Right renal cortex interstitium (tissue), 3 donors: ENCODE measurements at places on chromosomes 1 and 21.

DNA sequence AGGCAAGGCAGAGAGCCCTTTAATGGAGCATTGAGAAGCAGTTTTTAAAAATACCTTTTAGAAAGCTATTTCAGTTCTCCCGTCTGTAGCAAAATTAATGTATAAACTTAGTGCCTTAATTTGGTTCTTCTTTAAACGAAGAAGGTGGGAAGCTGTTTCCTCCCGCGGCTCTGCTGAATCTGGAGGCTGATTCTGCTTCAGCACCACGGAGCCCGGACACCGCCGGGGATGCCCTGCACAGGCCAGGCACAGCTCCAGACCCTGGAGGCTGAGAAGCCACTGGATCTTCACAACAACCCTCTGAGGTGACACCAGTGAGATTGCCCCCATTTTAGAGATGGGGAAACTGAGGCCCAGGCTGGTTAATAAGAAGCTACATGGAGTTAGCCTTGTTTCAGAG is 175.8 kb upstream of the VAMP3 start:
- DNase-seq, result no peak

DNA sequence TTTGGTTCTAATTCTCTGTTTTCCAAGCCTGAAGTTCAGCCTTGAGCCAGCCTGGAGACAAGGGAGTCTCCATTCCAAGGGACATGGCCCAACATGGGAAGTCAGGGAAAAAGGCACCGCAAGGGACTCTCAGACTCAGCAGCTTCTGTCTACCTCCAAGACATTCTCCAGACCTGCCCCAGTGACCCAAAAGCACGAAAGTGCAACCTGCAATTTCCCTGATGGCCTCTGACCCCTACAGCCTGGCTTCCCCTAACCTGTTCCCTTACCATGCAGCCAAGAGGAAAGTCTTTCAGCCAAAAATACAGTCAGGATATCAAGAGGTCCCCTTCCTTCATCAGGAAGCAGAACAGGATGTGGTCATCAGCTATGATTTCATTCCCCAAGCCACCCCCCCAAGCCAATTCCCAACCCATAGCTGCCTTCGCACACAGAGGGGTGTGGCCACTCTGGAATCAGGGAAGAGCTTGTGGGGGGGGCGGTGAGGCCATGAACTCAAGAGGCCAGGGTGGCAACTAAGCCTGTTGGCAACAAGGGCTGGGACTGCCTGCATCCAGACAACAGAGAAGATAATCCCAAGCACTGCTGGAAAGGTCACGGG is 59.2 kb downstream of the TIAM1 start:
- no peak for DNase-seq

DNA sequence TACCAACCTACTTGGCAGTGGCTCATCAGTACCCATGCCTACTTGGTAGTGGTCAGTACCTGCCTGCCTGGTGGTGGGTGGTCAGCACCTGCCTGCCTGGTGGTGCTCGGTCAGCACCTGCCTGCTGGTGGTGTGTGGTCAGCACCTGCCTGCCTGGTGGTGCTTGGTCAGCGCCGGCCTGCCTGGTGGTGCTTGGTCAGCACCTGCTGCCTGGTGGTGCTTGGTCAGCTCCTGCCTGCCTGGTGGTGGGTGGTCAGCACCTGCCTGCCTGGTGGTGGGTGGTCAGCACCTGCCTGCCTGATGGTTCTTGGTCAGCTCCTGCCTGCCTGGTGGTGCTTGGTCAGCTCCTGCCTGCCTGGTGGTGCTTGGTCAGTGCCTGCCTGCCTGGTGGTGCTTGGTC is 329.6 kb downstream of the RRAGC start:
- DNase-seq, result no peak

GRCh38 chr1:103788377-103788776 is 38.7 kb downstream of the AMY1C start:
- DNase-seq, result no peak

DNA sequence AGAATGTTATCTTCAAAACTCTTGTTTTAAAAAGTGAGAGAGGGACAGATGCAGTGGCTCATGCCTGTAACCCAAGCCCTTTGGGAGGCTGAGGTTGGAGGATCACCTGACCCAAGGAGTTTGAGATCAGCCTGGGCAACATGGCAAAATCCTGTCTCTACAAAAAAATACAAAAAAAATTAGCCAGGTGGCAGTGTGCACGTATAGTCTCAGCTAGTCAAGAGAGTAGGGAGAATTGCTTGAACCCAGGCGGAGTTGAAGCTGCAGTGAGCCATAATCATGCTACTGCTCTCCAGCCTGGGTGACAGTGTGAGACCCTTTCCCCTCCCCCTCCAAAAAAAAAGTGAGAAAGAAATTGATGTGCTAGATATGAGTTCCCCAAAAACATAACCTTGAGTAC is 131.0 kb downstream of the KCNT2 start:
- no peak for DNase-seq

GRCh38 chr1:41454406-41454805 is 30.1 kb downstream of the EDN2 start:
- DNase-seq, result no peak

GRCh38 chr1:31099293-31100032 is 33.9 kb upstream of the PUM1 start:
- no peak for DNase-seq

- no peak for DNase-seq
These were observed 49.6 kb downstream of the SLC9C2 start for GRCh38 chr1:173553312-173553711.

- no peak for DNase-seq
These were observed 72.1 kb downstream of the GPR52 start for GRCh38 chr1:174519844-174520243.

GRCh38 chr1:203129501-203130231 is 2.1 kb downstream of the ADORA1 start:
- DNase-seq, result no peak

- DNase-seq, result no peak
These were observed 296.1 kb downstream of the PDE4B start for GRCh38 chr1:66088787-66089186.

DNA sequence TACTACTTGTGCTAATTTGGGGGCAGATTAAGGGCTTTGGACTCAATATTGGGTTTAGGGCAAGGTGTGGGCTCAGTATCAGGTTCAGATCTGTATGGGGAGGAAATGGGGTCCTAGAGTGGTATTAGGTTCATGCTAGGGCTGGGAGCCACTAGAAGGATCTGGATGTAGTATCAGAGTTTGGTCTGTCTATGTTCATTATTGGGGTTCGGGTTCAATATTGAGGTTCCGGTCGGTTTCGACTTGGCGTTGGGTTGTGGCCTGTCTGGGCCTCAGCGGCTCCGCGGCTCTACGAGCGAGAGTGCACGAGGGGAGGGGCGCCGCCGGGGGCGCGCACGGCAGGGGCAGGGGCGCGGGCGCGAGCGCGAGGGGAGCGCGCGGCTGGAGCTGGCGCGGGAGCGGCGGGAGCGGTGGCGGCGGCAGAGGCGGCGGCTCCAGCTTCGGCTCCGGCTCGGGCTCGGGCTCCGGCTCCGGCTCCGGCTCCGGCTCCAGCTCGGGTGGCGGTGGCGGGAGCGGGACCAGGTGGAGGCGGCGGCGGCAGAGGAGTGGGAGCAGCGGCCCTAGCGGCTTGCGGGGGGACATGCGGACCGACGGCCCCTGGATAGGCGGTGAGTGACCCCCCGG is at the start of gene PTPRF:
Gene PTPRF (plus strand): TSS at position 401 of the 624 bp plus-strand sequence. CDS start 14,193 bp downstream, outside the sequence.
- no peak for DNase-seq

DNA sequence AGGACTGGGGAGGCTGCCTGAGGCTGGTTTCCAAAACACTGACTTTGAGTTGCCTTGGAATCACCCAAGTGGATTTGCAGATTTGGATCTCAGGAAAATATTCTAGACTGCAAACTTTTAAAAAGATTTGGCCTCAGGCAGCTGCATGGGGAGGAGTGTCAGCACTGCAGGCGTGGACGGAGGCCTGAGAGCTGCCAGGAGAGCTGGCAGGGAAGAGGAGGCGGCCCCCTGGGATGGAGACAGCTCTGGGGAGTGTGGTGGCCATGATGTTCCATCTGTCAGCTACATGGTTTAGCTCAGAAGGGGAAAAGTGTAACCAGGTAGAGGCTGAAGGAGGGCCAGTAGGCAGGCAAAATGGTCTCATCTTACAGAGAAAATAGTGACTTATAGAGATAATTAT is 72.1 kb downstream of the VPS26C start:
- DNase-seq, result no peak

- no peak for DNase-seq
These were observed 11.9 kb upstream of the IGFN1 start for GRCh38 chr1:201178718-201179117.

DNA sequence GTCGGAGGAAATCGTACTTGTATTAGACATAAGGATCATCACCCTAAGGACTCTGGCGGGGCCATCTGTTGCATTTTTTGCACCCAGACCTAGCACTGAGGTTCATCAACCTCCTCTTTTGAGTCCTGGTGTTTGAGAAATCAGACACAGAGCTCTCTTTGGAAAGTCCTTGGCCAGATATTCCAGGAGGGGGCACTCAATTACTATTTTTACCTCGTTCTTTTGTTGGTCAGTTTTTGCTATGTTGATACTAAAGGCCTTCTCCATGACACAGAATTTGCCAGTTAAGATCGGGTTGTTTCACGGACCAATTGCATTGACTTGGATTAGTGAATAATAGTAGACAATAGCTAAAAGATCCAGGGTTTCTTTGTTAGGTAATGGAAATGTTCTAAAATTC is 711.2 kb downstream of the KCNT2 start:
- no peak for DNase-seq

DNA sequence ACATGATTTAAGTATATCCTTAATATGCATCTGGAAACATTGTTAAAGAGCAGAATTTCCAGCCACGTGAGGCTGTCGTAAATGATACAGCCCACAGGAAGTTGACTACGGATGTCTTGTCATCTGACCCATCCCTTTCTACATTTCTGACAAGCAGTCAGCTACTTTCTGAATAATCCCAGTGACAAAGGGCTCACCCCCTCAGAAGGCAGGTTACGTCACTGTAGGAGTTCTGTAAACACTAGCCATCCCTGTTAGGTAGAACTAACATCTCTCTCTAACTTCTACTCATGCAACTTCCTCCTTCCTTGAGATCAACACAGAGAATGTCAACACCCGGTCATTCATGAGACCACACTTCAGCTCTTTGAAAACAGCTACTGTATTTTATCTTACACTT is 259.2 kb downstream of the GREM2 start:
- no peak for DNase-seq

GRCh38 chr1:14603645-14604044 is 5.2 kb downstream of the KAZN start:
- DNase-seq, result no peak

DNA sequence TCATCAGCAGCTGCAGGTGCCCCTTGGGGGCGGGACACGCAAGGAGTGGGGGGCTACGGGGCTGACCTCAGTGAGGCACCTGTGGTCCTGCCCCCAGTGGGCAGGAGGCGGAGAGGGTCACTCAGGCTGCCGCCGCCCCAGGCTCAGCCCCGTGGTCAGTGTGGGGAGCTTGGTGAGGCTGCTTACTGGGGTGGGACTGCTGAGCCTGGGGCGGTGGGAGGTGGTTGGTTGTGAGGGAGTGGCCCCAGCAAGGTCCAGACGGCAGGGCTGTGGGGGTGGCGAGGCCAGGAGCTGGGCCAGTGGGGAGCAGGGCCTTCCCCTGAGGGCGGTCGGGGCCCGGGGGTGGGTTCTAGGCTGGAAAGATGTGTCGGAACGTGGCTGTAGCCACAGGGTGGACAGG is 14.3 kb downstream of the PFKL start:
- no peak for DNase-seq

DNA sequence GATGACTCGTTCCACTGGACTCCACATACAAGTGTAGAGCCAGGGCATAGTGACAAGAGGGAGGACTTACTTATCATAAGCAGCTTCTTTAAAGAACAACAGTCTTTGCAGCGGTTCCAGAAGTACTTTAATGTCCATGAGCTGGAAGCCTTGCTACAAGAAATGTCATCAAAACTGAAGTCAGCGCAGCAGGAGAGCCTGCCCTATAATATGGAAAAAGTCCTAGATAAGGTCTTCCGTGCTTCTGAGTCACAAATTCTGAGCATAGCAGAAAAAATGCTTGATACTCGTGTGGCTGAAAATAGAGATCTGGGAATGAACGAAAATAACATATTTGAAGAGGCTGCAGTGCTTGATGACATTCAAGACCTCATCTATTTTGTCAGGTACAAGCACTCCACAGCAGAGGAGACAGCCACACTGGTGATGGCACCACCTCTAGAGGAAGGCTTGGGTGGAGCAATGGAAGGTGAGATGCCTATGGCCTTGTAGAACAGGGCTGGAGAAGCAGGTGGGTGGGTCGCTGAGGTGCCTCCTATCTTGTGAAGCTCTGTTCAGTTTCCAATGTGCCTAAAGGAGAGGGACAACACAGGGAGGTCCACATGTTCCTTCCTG is 12.1 kb downstream of the MIA3 start:
- DNase-seq, result no peak

GRCh38 chr1:186494832-186495271 is 33.9 kb upstream of the PDC start:
- DNase-seq, result no peak

DNA sequence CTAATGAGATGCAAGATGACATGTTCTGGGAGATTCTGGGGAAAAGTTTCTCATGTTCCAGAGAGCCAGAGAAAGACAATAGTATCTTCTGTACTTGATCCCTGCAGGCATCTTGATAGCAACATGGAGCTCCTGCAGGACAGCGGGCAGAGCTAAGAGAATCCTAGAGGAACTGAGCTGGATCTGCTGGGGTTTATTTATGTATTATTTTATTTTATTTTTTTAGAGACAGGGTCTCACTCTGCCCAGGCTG is 22.7 kb upstream of the SCAF4 start:
- DNase-seq, result no peak

GRCh38 chr1:112251766-112252506 is 144.1 kb upstream of the CTTNBP2NL start:
- DNase-seq, result no peak

DNA sequence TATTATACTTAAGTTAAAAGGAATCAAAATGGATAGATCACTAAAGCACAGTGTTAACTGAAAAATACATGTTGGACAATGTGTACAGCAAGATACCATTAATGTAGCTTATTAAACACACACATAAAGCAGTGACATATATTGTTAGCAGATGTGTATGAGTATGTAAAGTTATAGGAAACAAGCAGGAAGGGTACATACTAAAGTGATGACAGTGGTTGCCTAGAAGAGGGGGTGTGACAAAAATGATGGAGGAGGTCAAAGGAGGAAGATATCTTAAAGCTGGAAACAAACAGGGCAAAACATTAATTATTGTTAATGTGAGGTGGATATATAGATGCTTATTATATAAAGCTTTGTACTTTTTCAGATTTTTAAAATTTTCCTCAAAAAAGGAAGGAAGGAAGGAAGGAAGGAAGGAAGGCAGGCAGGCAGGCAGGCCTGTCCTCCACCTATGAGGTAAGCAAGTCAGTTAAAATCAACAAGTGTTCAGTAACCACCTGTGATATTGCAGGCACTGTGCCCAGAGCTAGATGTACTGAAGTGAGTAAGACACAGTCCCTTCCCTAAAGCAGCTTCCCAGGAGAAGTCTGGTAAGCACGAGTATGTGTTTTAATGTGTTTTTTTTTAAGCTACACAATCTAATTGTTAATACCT is 252.9 kb upstream of the NR5A2 start:
- no peak for DNase-seq

DNA sequence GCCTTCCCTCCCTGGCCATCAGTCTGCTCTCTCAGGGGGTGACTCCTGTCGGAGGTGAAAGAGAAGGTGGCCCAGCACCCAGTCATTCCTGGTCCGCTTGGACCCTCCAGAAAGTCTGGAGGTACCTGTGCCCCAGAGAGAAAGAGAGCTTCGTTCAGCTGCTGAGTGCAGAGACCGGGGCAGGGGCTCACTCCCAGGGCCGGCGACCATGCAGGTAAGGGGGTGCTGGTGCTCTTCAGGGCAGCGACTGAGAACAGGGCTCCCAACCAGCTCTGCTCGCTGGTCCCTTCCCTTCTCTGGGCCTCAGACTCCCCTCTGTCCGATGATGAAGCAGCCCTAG is 30.1 kb downstream of the HSPG2 start:
- no peak for DNase-seq

GRCh38 chr1:183106166-183106565 is 79.9 kb upstream of the LAMC2 start:
- DNase-seq, result no peak
